NCI-H460 (cell line): ENCODE measurements at places on chromosomes 7 and 10. TPM values are rescaled to one million over a fixed set of nuclear protein-coding genes. Genes with fewer than 3 reads are reported as not detected.

The ZMIZ1 gene
- 33.8 and 37.6 TPM in 2 replicates for total RNA-seq

- no peak for DNase-seq
These were observed 112.5 kb upstream of the VWC2 start for GRCh38 chr7:49660976-49661375.

DNA sequence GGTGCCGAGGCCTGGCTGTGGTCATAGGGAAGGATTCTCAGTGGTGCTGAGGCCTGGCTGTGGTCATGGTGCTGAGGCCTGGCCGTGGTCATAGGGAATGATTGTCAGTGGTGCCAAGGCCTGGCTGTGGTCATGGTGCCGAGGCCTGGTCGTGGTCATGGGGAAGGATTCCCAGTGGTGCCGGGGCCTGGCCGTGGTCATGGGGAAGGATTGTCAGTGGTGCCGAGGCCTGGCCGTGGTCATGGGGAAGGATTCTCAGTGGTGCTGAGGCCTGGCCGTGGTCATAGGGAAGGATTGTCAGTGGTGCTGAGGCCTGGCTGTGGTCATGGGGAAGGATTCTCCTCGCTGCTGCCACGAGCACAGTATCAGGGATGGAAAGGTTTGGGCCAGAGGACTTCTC is 327.3 kb downstream of the ADARB2 start:
- DNase-seq, result no peak

The XPNPEP1 gene
- 46.7 and 49.3 TPM in 2 replicates for total RNA-seq

DNA sequence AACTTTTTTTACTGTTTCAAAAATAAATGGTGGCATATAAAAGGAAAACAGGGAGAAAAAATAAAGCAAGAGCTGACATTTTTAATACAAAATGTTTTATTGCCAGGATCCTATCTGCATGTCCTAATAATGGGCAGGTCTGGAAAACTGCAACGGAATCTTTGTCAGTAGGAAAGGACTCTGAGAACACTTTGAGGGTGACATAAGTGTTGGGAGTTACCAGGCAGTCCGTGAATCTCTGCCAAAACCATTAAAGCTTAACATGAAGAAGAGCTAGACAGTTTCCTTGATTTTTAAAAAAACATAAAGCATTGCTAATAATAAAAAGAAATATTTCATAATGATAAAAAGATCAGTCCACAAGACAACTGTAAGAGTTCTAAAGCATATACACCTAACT is 80.7 kb downstream of the AGMO start:
- DNase-seq, result no peak

DNA sequence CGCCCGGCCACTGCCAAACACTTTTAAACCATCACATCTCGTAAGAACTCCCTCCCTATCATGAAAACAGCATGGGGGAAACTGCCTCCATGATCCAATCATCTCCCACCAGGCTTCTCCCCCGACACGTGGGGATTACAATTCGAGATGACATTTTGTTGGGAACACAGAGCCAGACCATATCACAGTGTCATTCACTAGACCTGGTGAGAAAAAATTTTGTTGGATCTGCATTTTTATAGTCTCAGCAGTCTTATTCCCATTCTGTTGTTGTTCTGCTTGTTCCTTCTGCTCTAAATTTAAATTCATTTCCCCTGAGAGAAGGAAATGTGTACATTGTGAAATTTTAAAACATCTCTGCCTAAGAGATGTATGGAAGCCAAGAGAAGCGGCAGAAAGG is 4.8 kb upstream of the MKLN1 start:
- DNase-seq, result no peak
